HCT116 (cell line): ENCODE measurements at places on chromosomes 12 and 14. TPM values are rescaled to one million over a fixed set of nuclear protein-coding genes. Genes with fewer than 3 reads are reported as not detected.
A peak's percentile ranks its signal among the peaks of the same experiment; 100 is the strongest.

The KCNJ8 gene
- total RNA-seq = 0.17 TPM

The RAD9B gene
- total RNA-seq = 0.17 TPM

DNA sequence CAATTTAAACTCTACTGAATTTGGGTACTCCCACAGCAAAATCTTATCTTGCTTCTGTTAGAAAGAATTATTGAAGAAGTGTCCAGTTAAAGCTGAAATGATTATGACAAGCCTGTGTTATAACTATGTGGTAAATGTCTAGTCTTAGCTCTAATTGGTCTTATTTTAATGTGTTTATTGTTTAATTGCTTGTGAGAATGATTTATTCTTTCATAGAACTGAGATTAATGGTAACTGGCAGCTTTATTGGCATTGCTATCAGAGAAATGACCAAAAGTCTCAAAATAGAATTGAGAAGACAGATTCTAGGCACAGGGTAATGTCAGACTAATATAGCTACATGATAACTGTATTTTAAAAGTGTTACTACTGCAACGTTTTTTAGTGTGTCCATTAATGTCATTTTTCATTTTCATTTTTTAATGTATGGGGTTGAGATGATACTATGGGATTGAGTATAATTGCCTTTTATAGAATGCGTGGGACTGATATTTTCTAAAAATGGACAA is 458.7 kb downstream of the AEBP2 start:
- DNase-seq = no peak

DNA sequence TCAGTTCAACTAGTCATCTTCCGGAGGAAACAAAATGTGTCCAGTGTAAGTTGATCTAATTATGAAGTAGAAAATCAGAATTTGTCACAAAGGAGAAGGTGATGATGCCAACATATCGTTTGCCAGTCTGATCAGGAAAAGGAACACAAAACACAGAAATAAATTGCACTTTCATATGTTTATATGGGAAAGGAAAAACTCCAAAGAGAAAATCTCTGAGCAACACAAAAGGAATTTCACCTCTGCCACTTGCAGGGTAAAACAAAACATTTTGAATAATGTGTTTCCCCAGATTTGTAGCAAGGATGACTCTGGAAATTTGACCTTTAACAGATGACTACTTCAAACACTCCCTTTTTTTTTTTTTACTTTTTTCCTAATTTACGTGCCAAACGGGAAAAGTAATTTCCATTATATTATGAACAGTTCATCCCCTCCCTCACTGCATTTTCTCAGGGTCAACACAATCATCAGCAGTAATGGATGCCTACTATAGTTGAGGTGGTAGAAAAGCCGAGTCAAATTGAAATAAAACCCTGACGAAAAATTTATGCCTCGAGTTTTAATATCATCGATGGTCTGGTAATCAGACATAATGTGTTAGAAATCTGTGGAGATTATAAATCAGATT is 25.6 kb downstream of the MGAT4C start:
- DNase-seq = no peak

DNA sequence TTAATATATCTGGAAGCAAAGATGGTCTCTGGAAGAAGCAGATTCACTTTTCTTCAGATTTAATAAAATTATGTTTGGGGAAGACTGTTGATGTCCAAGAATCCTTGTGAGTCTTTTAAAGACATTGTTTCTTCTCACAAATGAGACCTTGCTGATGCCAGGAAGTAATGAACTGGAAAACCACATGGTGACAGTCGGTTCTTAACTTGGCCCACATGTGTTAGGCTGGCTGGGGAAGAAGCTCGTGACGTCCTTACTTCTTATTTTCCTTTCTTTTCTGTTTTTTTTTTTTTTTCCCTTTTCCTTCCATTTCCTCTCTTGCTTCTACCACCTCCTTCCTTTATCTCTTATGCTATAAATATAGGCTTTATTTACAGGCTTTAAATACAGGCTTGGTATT is 950.2 kb downstream of the BCL11B start:
- DNase-seq = no peak

DNA sequence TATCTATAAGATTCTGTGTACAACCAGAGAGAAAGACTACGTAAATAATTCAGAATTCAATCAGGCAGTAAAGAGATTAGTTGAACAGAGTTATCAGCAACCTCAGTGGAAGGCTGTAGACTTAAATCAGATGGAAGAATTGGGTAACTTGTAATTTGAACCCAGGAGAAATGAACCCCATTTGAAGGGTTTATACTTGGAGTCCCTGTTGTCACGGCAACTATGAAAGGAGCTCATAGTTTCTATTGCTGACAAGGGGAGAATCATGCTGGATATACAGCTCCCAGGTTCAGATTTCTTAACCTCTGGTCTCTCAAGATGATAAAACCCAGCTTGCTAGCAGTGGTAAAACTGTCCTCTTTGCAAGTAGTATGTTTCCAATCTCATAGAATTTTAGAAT is 54.4 kb upstream of the BMP4 start:
- no peak for DNase-seq

The SLC5A8 gene
- not detected for total RNA-seq

GRCh38 chr12:18640321-18640955 is 97.4 kb downstream of the PLCZ1 start:
- DNase-seq = no peak

DNA sequence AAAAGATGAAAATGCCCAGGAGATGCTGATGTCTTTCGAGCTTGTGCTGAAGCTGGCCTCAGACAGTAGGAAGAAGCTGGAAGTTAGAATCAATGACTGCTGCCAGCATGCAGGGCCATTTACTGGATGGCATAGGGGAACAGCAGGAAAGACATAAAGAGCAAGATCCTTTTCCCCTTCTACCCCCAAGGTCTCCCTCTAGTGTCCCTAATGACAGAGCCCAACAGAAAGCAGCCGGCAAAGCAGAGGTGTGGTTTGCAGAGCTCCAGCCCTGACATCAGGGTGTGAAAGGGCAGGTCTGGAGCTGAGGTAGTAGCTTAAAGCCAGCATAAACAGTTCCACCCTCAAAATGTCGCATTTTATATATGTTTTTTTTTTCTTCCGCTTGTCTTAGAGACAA is 1560.7 kb upstream of the TMEM132C start:
- DNase-seq = no peak

DNA sequence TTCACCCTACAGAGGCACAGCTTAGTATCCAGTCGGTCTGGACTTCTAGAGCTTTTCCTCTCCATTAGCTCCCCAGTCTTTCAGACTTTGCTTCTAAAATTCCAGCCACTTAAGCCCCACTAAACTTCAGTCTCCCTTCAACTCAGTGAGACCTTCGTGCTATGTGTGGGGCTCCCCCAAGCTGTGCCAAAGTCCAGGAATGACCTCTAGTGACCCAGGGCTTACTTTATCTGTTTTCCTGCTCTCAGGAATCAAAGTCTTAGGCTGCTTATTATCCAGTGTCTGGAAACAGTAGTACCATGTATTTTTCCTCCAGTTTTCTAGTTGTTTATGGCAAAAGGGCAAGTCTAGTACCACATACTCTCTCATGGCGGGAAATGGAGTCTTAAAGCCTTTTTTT is 77.8 kb downstream of the IFT43 start:
- DNase-seq = no peak

- DNase-seq = peak; percentile 38
Observed at GRCh38 chr14:70317969-70318634, 41.4 kb downstream of the COX16 start.

GRCh38 chr12:124404162-124404784 is 109.4 kb downstream of the RFLNA start:
- no peak for DNase-seq

DNA sequence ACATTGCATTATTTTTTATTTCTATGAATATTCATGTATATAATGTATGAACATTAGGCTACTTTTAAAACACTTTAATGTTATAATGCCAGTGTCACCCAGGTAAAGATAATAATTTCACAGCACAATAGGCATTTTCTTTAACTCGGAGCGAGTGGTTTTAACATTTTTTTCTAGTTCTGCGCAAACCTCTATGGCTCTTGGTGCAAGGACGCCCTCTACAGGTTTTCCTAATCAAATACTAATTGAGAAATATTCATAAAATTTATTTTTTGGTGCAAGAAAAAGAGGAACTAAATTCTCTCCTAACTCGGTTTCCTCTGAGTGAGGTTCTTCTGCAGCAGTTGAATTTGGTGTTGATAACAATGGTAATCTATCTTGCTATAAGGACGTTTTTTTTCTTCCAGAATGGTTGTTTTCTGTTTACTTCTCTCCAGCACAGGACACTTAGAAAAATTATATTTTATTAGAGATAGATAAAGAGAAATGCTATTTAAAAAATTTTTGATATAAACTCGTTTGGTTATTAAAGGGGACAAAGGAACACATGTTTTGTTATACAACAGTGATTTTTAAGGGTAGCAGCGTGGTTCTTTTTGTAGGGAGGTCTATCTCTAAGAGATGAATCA is 2.4 kb upstream of the WIF1 start:
- no peak for DNase-seq

GRCh38 chr12:71236133-71236660 is 78.4 kb upstream of the TSPAN8 start:
- DNase-seq = no peak

The RNASE3 gene
- total RNA-seq = not detected

GRCh38 chr14:34766060-34766459 is 51.7 kb upstream of the CFL2 start:
- no peak for DNase-seq

DNA sequence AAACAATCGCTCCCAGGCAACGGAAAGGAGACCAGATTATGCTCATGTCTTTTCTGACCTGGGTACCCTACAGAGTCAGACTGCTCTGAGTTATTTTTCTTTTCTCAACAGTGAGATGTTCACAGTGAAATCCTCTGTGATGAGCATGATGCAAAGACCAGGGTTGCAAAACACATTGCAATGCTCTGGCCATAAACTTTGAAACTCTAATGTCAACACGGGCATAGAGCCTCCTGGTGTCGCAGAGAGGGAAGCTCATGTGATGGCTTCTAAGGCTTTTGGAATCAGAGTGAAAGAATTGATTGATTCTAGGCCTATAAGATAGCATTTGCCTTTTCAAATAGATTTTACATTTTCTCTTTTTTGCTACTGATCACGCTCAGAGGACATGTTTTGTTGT is 193.4 kb downstream of the RASSF9 start:
- DNase-seq = no peak

DNA sequence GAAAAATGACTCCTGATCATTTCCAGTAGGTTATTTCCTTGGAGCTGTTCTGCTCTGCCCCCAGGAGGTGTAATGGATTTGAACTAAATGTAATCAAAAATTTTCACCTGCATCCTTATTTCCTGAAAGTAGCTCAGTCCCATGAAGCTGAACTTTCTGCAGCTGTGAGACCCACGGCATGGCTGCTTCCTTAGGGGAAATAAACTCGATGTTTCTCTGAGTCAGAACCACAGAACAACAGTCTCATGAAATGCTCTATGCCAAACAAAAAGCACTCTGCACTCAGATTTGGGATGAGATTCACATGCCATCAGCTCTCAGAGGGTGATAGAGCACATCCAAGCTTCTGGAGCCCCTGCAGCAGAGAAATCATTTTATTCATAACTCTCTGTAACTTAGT is 224.1 kb upstream of the PLEKHG7 start:
- DNase-seq = no peak

GRCh38 chr12:14613718-14614117 is 46.0 kb upstream of the PLBD1 start:
- no peak for DNase-seq

GRCh38 chr12:102513272-102513671 is 32.9 kb upstream of the IGF1 start:
- no peak for DNase-seq

GRCh38 chr14:59207506-59207933 is 19.1 kb downstream of the DAAM1 start:
- DNase-seq = no peak

DNA sequence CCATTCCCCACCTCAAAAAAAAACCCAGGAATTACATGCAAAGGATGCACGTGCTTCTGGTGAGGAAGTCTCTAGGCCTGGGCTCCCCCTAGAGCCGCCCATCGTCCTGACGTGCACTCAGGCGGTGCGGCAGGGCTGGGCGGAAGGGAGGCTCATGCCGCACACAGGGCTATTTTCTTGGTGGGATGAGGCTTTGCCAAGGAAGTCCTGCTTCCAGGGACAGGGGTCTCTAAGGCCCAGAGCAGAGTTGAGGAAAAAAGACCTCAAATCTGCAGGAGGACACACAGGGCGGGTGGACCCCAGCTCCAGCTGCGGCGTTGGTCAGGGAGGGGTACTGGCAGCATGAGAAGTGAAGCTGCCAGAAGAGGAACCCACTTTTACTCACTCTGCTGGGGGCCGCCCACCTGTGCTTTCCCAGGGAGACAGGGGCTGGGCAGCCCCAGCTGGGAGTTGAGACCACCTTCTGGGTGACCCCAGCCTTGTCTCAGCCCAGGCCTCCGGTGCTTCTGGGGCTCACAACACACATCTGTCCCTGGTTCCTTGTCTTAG is 4.2 kb downstream of the RHOF start:
- no peak for DNase-seq

DNA sequence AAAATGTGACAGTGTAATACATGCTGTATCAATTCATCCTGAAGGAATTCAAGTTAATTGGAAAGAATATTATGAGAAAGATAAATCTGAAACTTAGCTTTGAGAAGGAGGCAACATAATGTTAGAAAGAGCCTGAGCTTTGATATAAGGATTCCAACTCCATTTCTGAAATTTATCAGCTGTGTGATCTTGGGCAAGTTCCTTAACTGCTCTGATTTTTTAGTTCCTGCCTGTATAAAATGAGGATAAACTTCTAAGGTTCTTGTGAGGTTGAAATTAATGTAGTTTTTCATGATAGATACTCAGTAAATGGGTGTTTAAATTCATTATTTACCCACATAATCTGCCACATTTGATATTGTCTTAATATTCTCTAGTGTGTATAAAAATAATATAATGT is 14.6 kb upstream of the ATP2B1 start:
- no peak for DNase-seq

- no peak for DNase-seq
Observed at GRCh38 chr14:100775831-100776591, 49.3 kb downstream of the DLK1 start.

The OR4E2 gene
- total RNA-seq = not detected

GRCh38 chr14:100386121-100386520 is 63.0 kb downstream of the SLC25A47 start:
- no peak for DNase-seq

The LGALS3 gene
- total RNA-seq = 86.1 TPM

GRCh38 chr14:91350813-91351511 is 66.7 kb downstream of the CCDC88C start:
- no peak for DNase-seq

- DNase-seq = peak; percentile 2
Observed at GRCh38 chr12:14803830-14804160, 325 bp downstream of the C12orf60 start.

GRCh38 chr12:113299619-113300237 is 35.2 kb downstream of the SLC8B1 start:
- DNase-seq = peak; percentile 79

The TMPO gene
- 207 TPM for total RNA-seq

- no peak for DNase-seq
Observed at GRCh38 chr12:1934068-1934467, 15.6 kb upstream of the CACNA2D4 start.

The PTPN6 gene
- 47.7 TPM for total RNA-seq

The NELL2 gene
- total RNA-seq = 1.1 TPM

The ARHGEF40 gene
- total RNA-seq = 6.3 TPM

- no peak for DNase-seq
Observed at GRCh38 chr12:132049876-132050275, 94.2 kb downstream of the DDX51 start.

GRCh38 chr12:43309959-43310358 is 242.0 kb downstream of the ADAMTS20 start:
- DNase-seq = no peak

GRCh38 chr12:94172973-94173372 is 24.6 kb downstream of the PLXNC1 start:
- no peak for DNase-seq

GRCh38 chr12:113208041-113208934 is 13.0 kb upstream of the TPCN1 start:
- DNase-seq = no peak

- DNase-seq = no peak
Observed at GRCh38 chr12:57837864-57838562, 8.5 kb downstream of the CTDSP2 start.

The RPGRIP1 gene
- total RNA-seq = not detected
